Activated CD8-positive, alpha-beta T cell treated with anti-CD3 and anti-CD28 coated beads for 36 hours (primary cell): ENCODE measurements at places on chromosomes 5 and 9. TPM values are rescaled to one million over a fixed set of nuclear protein-coding genes. Genes with fewer than 3 reads are reported as not detected.

The PCDHGA12 gene
- total RNA-seq, result not detected

The PTGR1 gene
- 1.7 TPM for total RNA-seq

The ANKRD31 gene
- 0.99 TPM for total RNA-seq

The MSMP gene
- total RNA-seq, result 0.67 TPM

The UCK1 gene
- 16.7 TPM for total RNA-seq

The DHFR gene
- total RNA-seq, result 109 TPM

The ELAVL2 gene
- not detected for total RNA-seq

The GPRIN1 gene
- total RNA-seq, result 1.6 TPM

The SKIC3 gene
- total RNA-seq, result 68.2 TPM

The TAL2 gene
- total RNA-seq, result not detected

The SHB gene
- 3.2 TPM for total RNA-seq

The GABRA6 gene
- total RNA-seq, result not detected

The CKS2 gene
- total RNA-seq, result 230 TPM

The CDX1 gene
- total RNA-seq, result not detected

The MATR3 gene
- 209 TPM for total RNA-seq

The NRARP gene
- total RNA-seq, result 4.4 TPM

The DRD1 gene
- total RNA-seq, result not detected

The SH3PXD2B gene
- 0.38 TPM for total RNA-seq

The CORO2A gene
- total RNA-seq, result 13.4 TPM

The ARID3C gene
- total RNA-seq, result 0.32 TPM

The NFIB gene
- not detected for total RNA-seq

The MFAP3 gene
- 10.0 TPM for total RNA-seq

The CFAP157 gene
- not detected for total RNA-seq

The CDH9 gene
- not detected for total RNA-seq

The ZFP37 gene
- total RNA-seq, result 1.3 TPM

The CNTLN gene
- 0.43 TPM for total RNA-seq

The PTGS1 gene
- 0.23 TPM for total RNA-seq

The SPINK9 gene
- not detected for total RNA-seq

The OR1J2 gene
- not detected for total RNA-seq

The ACSL6 gene
- total RNA-seq, result 3.3 TPM
